ENCODE measurements at places on chromosomes 11 and 22.

DNA sequence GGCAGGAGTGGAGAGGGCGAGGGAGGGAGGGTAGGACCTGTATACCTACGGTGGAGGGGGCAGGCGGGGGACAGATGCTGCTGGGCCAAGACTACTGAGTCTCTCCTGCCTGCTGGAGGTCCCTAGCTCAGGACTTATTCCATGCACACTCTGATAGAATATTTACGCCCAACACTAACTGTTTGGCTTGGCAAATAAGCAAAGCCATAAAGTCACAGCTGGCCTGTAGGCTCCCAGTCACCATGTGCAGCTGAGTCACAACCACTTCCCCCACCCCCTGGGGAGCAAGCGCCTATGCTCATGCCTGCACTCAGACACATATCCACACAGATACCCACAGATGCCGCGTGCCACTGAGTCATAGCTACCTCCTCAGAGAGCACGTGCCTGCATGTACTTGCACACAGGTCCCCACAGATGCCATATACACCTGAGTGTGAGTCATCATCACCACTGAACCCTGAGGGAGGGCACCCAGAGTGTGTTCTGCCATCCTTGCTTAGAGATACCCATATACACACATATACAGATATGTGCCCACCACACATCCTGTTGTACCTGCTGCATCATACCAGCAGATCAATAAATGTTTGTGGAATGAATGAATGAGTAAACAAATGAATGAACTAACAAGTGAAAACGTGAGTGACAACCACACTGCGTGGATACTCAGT lies 95.8 kb downstream of the SWAP70 start:
- H3K4me3 ChIP-seq = peak overlapping the region; percentile 57
- no peaks in the 10 kb centered on the region for H3K36me3 ChIP-seq
- H3K4me1 ChIP-seq = 0 out of 2 replicates have a peak, but pooled peaks cover 3% of the 10 kb centered on the region

- peak overlapping the region; percentile 80 for H3K4me3 ChIP-seq
- H3K27ac ChIP-seq = peak overlapping the region; percentile 87
- DNase-seq = no peak
- H3K27me3 ChIP-seq = no peaks in the 10 kb centered on the region
Observed at GRCh38 chr11:5684036-5684645, 733 bp downstream of the TRIM5 start.

GRCh38 chr22:39873965-39874364 lies 19.6 kb downstream of the ENTHD1 start:
- H3K27ac ChIP-seq = no peak overlapping the region
- no peaks in the 10 kb centered on the region for H3K36me3 ChIP-seq
- no peaks in the 10 kb centered on the region for H3K27me3 ChIP-seq
- H3K4me1 ChIP-seq = no peaks in the 10 kb centered on the region
- H3K4me3 ChIP-seq = no peak overlapping the region
- no peak for DNase-seq

DNA sequence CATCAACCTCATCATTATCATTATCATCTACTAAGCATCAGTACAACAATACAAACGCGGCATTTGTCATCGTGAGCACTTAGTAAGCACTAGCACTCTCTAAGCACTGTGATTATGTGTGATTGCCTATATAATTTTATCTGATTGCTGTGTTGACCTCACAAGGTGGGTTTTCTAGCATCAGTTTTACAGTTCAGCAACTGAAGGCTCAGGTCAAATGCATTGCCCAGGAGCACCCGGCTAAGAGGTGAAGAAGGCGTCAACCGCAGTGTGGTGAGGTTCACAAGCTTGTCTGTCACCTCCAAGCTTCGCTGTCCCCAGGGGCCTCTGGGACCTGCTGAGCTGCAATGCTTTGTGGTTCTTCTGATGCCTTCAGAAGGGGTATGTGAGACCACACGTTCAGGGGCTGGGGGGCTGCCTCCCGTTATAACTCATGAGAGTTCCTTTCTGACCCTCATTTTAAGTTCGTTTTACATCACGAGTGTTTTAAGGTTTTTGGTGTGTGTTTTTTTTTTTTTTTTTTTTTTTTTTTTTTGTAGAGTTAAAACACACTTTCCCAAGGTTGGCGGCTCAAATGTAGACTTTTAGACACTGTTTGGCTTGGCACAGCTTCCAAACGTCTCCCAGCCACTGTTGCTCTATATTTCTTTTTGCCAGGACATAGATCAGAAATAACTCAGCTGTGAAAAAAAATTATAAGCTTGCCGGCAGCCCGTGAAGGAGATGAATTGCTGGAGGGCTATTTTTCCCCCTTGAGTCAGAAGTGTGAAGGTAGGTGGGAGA lies 33.8 kb upstream of the SCUBE1 start:
- H3K4me3 ChIP-seq = no peak overlapping the region
- H3K4me1 ChIP-seq = no peaks in the 10 kb centered on the region
- H3K36me3 ChIP-seq = no peaks in the 10 kb centered on the region

DNA sequence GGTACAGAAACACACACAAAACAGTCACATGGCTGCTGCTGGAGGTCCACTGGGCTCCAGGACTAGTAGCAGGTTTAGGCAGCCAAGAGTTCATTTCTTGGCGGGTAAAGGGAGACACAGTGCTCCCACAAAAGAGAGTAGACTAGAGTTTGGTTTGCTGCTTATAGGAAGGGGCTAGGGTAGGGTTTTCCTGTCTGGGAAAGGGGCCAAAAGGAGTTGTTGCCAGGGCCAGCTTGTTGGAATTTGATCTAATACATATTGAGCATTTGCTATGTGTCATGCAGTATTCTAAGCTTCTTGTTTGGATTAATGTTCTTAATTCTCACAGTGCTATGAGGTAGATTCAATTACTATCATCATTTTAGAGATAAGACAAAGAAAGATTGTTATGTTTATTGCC lies 195.1 kb upstream of the PLET1 start:
- H3K4me1 ChIP-seq = no peaks in the 10 kb centered on the region
- no peak overlapping the region for H3K27ac ChIP-seq
- no peak for DNase-seq
- no peak overlapping the region for H3K4me3 ChIP-seq

DNA sequence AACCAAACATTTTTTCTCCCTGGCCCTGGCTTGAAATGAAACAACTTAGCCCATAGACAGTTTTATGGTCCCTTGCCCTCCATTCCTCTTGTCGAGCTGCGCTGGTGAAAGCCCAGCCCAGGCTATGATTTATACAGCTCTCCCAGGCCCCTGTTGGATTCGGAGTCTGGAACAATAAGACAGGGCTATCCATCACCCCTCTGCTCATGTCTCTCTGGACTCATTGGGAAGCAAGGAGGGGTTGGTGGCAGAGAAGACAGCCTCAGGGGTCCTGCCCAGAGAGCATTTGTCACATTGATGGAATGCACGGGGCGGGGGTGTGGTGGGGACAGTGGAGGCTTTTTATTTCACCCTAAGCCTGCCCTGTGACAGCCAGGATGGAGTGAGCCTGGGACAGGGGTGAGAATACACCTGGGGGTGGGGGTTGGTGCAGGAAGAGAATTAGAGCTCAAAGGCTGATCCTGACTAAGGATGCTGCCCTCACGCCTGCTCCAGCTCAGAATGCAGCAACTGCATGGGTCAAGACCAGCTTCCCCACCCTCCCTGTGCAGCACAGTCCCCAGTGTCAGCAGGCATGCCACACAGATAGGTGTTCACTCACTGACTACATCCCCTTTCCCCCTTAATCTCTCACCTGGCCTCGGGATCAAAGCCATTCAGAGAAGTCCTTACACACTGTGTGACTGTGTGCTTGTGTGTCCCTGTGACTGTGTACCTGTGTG lies 10.0 kb upstream of the PKNOX2 start:
- H3K4me1 ChIP-seq = no peaks in the 10 kb centered on the region
- no peaks in the 10 kb centered on the region for H3K27me3 ChIP-seq
- H3K4me3 ChIP-seq = no peak overlapping the region
- peak; percentile 9 for DNase-seq
- H3K27ac ChIP-seq = no peak overlapping the region
- H3K36me3 ChIP-seq = no peaks in the 10 kb centered on the region

DNA sequence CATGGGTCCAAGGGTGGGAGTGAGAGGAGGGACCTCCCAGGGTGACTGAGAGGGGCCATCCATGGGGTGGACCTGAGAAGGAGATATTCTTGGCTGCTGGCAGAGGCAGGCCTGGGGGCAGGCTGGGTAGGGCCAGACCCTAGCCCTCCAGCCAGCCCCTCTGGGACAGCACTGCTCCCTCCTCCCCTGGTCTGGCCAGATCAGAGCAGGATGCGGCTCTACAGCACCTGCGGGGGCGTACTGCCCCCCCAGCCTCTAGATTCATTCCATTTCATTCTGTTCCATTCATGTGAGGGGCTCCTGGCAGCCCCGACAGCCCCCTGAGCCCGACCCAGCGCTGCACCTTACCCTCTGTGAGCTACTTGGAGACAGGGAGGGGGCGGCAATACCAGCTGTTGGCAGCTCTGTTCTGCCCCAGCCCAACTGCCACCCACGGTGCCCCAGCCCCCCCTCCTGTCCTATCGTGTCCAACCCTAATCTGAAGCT lies 34.3 kb upstream of the MYRF start:
- no peaks in the 10 kb centered on the region for H3K36me3 ChIP-seq
- no peak overlapping the region for H3K27ac ChIP-seq
- no peak for DNase-seq
- no peaks in the 10 kb centered on the region for H3K27me3 ChIP-seq

DNA sequence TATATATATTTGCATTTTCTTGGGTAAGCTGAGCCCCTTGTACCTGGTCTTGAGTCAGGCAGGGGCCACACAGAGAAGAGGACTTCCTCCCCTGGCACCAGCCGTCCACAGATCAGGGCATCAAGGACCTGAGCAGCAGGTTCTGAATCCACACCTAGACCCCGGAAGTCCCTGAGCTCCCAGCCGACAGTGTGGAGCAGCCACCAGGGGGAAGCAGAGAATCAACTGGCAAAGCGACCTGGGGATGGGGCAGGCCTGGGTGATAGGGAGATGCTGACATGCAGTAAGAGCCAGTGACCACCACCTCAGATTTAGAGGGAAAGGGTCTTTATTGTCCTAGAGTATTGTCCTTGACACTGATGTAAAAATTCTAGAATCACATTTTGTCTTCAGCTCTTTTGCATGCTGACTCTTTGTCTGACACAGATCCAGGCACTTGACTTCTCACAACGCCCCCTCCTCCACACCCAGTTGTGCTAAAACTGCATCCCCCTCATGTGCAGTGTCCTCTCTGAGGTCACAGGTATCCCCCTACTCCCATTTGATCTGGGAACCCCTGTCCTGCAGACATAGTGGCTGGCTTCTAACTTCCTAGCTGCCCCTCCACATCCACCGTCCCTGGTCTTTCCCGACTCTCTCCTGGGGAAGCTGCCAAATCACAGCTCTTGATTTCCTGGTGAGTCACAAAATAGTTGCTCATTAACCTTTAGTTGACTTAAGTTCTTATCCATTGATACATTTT lies 109.3 kb downstream of the GGTLC2 start:
- H3K36me3 ChIP-seq = no peaks in the 10 kb centered on the region
- no peaks in the 10 kb centered on the region for H3K4me1 ChIP-seq

DNA sequence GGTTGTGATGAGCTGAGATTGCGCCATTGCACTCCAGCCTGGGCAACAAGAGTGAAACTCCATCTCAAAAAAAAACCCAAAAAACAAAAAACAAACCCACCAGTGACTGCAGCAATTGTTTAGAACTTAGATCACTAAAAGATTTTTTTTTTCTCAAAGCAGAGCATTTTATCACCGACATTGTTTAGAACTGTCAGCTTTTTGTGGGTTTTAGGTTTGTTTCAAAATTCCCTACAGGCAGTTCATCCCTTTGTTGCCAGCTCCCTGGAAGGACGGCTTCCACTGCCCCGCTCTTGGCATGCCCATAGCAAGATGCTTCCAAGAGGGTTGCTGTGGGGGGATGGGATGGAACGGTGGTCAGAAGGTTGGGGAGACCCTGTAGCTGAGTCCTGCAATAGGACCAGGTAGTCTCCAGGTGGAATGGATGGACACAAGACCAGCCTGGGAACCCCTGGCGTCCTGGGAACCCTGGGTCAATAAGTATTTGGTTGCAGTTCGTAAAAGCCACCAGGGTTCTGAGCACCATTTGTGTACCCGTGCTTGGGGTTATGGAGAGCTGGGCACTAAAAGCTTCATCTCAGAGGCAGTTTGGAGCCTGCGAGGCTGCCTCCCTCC lies 46.7 kb downstream of the TSPAN18 start:
- no peak overlapping the region for H3K27ac ChIP-seq
- H3K4me1 ChIP-seq = peaks cover 8% of the 10 kb centered on the region
- no peaks in the 10 kb centered on the region for H3K27me3 ChIP-seq
- DNase-seq = peak; percentile 8

DNA sequence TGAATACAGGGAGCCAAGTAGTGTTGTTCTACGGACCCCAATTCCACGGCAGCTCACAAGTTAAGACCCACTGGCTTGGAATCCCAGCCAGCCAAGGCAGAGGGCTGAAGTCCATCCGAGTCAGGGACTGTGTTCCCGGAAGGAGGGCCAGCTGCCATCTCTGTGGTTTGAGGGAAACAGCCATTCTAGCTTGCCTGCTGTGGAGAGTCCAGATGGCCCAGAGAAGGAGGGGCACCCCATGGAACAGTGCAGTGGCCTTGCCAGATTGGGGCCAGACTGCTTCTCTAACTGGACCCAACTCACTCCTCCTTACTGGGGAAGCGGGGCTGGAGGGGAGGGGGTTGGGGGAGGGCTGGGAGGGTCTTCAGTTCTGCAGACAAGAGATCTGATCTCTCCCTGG lies 156.4 kb downstream of the FAM181B start:
- H3K36me3 ChIP-seq = no peaks in the 10 kb centered on the region
- H3K27ac ChIP-seq = no peak overlapping the region
- no peak overlapping the region for H3K4me3 ChIP-seq

- DNase-seq = no peak
- H3K27me3 ChIP-seq = no peaks in the 10 kb centered on the region
- no peak overlapping the region for H3K4me3 ChIP-seq
- H3K36me3 ChIP-seq = peaks cover 38% of the 10 kb centered on the region
Observed at GRCh38 chr22:24303007-24303406, 32.4 kb downstream of the SPECC1L start.

DNA sequence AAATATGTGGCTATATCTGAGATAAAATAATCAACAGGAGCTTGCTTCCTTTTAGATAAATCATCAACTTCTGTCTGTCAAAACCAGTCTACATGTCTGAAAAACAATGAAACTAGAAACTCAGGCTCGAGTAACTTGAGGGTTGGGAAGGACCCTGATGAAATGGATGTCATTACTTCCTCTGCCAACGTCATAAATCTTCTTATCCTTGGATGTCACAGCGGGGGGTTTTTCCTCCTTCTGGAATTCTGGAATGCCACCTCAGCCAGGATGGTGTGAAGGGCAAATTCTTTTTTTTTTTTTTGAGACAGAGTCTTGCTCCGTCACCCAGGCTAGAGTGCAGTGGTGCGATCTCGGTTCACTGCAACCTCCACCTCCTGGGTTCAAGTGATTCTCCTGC lies 13.4 kb downstream of the LGR4 start:
- H3K4me3 ChIP-seq = no peak overlapping the region
- DNase-seq = no peak
- H3K27me3 ChIP-seq = no peaks in the 10 kb centered on the region
- H3K36me3 ChIP-seq = peaks cover 33% of the 10 kb centered on the region

- H3K4me3 ChIP-seq = 0 out of 3 replicates have a peak overlapping the region, but pooled peaks have one; percentile 23
- no peaks in the 10 kb centered on the region for H3K36me3 ChIP-seq
- peak; percentile 86 for DNase-seq
- H3K27me3 ChIP-seq = no peaks in the 10 kb centered on the region
Observed at GRCh38 chr22:37166675-37167066, 17.0 kb upstream of the IL2RB start.

- no peak overlapping the region for H3K4me3 ChIP-seq
- no peaks in the 10 kb centered on the region for H3K27me3 ChIP-seq
- no peaks in the 10 kb centered on the region for H3K4me1 ChIP-seq
- peaks cover 10% of the 10 kb centered on the region for H3K36me3 ChIP-seq
Observed at GRCh38 chr22:49553518-49554295, 274.0 kb downstream of the BRD1 start.

GRCh38 chr11:114180301-114181055 lies 115.7 kb upstream of the NNMT start:
- H3K4me3 ChIP-seq = no peak overlapping the region
- no peaks in the 10 kb centered on the region for H3K27me3 ChIP-seq
- H3K27ac ChIP-seq = no peak overlapping the region
- no peaks in the 10 kb centered on the region for H3K4me1 ChIP-seq
